Karpas-422 (cell line): ENCODE measurements at places on chromosomes 5 and 9. TPM values are rescaled to one million over a fixed set of nuclear protein-coding genes. Genes with fewer than 3 reads are reported as not detected.

FTMT gene
- not detected in 2 replicates for total RNA-seq

FOXD4L5 gene
- not detected in 2 replicates for total RNA-seq

NDUFS4 gene
- total RNA-seq = 30.1 and 70.9 TPM in 2 replicates

ADRB2 gene
- total RNA-seq = 37.0 and 39.9 TPM in 2 replicates

DNA sequence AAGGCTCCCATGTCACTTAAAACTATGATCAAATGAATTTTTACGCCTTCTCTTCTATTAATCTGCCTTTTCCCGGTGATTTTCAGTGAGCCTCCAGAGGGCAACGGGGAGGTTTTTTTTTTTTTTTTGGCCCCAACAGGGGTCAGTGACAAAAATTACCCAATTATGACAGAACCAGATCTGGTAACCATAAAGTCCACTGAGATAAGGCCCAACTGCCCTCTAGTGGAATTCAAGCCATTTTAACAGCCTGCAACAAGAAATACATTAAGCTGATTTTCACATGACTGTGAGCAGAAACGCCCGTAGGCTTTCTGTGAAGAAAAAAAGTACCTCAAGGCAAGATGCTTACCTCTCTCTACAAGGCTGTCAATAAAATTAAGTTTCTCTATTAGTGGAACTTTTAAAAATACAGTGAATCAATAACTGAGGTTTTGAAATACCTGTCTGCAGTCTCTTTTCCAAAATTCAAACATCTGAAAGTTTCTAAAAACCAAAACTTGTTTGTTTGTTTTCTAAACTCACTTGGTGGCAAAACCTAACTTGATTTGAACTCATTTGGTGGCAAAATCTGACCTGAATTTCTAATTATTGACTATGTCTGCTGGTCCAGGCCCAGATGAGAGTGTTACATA lies 49.7 kb upstream of the FST start:
- H3K4me1 ChIP-seq = no peaks in the 10 kb centered on the region
- peak; percentile 51 for DNase-seq

DNA sequence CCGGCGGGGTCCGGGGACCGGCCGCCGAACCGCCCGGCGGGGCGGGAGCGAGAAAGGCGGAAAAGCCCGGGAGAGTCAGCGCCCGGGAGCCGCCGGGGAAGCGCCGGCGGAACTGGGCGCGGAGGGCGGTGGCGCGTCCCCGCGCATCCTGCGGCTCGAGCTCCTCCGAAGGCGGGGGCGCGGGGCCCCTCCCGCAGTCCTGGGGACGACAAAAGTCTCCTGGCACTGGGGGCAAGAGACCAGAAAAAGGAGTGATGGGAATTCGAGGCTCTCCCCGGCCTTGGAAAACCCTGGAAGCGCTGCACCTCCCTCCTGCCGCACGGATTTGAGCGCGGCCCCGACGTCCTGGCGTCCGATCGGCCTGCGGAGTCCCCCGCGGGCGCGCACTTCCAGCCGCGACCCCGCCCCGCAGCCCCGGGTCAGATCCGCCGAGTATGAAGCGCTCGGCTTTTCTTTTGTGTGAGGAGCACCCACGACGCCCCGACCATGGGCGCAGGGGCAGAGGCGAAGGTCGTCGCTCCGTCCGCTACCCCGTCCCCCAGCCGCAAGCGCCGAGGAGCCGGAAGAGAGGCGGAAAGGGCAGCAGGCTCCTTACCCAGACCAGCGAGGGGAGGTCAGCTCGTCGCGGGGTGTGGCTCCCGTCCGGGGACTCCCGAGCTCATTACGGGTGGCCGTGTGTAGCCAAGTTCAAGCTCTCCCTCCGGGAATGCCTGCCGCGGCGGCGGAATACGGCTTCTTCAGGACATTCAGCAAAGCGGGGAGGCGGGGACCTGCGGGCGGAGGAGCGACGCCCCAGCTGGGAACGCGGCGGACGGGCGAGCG lies at the start of gene EPB41L4A:
Gene EPB41L4A, minus strand, starts transcription at position 114 of the 822 bp plus-strand sequence. CDS start 238 bp downstream, outside the sequence.
- H3K27me3 ChIP-seq = no peaks in the 10 kb centered on the region
- H3K4me1 ChIP-seq = peaks cover 5% of the 10 kb centered on the region; the same call in 1 of the 2 replicates
- no peaks in the 10 kb centered on the region for H3K36me3 ChIP-seq
- H3K4me3 ChIP-seq = peak within 1 kb of the TSS; percentile 57; the same call in 1 of the 2 replicates
- H3K27ac ChIP-seq = no peak within 1 kb of the TSS

DNA sequence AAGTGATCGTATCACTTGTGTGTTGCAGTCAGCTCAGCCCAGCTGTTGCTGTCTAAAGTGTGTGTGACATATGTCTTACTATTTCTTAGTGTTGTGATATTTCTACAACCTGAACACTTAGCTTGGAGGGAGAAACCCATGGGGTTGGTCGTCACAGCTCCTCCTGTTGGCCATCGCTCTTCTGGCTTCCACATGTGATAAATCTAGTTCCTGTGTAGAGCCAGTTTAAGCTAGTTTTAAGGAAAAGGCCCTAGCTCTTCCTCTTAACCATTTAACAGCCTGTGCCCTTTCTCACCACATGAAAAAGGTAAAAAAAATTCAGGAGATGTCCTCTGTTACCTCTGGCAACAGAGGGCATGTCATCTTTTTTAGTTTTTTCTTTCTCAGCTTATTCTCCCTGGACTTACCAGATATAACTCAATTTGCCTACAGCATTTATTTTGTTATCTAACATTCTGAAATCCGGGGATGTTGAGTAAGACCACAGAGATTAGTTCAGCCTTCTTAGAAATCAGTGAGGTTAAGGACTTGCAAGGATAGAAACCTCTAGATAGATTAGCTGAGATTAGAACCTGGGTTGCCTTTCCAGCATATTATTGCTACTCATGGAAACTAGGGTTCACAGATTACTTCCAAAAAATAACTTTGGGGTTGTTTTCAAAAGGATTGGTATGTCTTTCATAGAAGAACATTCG lies 100.4 kb downstream of the GAPVD1 start:
- H3K27me3 ChIP-seq = no peaks in the 10 kb centered on the region
- peak; percentile 73 for DNase-seq
- peaks cover 8% of the 10 kb centered on the region for H3K4me1 ChIP-seq
- H3K27ac ChIP-seq = no peak overlapping the region
- peaks cover 15% of the 10 kb centered on the region; the same call in 1 of the 2 replicates for H3K36me3 ChIP-seq

DNA sequence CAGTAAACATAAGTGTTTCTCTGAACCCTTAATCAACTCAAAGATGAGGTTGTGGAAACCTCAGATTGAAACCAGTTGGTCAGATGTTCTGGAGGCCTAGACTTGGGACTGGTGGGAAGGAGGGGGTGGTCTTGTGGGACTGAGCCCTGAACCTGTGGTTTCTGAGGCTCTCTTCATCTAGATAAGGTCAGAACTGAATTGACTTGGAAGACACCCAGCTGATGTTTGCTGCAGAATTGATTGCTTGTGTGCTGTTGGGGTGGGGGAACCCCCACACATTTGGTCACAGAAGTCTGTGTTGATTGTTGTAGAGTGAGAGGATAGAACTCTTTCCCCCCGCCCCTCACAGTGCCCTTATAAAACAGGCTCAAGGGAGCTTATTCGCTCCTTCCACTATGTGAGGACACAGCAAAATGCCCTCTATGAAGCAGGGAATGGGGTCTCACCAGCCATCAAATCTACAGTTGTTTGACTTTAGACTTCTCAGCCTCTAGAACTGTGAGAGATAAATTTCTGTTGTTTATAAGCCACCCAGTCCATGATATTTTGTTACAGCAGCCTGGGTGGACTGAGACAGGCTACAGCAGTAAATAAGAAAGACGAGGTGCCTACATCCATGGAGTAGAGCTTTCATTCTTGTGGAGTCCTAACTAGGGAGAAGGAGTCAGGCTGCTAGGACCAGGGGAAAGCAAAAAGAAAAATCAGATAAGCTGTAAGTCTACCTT lies 25.7 kb upstream of the UGCG start:
- H3K27me3 ChIP-seq = no peaks in the 10 kb centered on the region
- DNase-seq = no peak
- H3K36me3 ChIP-seq = no peaks in the 10 kb centered on the region
- no peak overlapping the region for H3K27ac ChIP-seq
- no peak overlapping the region for H3K4me3 ChIP-seq
- no peaks in the 10 kb centered on the region for H3K4me1 ChIP-seq

- no peak overlapping the region for H3K27ac ChIP-seq
- H3K4me3 ChIP-seq = no peak overlapping the region
- H3K27me3 ChIP-seq = no peaks in the 10 kb centered on the region
- H3K4me1 ChIP-seq = peaks cover 8% of the 10 kb centered on the region
- no peak for DNase-seq
Observed at GRCh38 chr5:142549834-142550233, 136.1 kb downstream of the FGF1 start.

- no peaks in the 10 kb centered on the region for H3K27me3 ChIP-seq
- DNase-seq = no peak
- no peak overlapping the region for H3K27ac ChIP-seq
- no peaks in the 10 kb centered on the region for H3K4me1 ChIP-seq
- no peak overlapping the region for H3K4me3 ChIP-seq
Observed at GRCh38 chr5:30891660-30892059, 301.8 kb upstream of the CDH6 start.
